ENCODE measurements at places on chromosomes 1 and 21.

GRCh38 chr1:36764798-36765197 lies 269.5 kb downstream of the GRIK3 start:
- DNase-seq, result no peak

GRCh38 chr21:45443595-45444181 lies 38.7 kb downstream of the COL18A1 start:
- DNase-seq, result no peak

DNA sequence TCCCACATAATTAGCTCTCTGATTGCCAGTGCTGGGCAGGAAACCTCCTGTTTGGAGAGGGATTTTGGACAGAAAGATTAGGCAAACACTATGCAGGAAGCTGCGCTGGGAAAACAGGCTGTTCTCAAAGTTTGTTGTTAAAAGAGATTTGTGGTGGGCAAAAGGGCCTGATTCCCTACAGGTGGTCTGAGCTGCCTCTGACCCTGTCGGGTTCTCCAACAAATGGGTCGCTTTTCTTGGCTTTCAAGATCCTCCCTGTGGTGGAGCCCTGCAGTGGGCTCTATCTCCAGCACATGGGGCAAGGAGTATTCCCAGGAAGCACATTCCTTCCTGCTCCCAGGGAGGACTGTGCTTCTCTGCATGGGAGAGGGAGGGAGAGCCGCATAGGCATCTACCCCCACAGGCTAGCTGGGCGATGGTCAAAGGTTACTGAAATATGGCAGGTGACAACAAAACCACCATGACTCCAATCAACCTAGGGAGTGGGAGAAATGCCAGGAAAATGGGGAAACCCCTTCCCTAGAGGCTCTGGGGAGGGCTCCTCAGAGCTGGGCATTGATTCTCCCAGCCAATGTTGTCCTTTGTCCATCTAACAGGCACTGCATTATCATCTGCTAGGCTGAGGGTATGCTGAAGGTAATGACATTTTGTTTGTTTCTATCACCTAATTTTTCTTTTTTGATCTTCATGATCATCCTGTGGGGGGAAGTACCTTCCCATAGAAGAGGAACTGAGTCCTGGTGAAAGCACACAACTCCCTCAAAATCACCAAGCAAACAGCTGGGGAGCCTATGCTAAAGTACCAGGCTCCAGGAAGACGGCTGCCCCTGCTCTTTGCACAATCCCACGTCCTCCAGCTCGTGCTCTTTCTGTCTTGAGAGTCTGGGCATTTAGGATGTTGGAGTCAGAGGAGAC lies 85.3 kb downstream of the PLXNA2 start:
- no peak for DNase-seq

DNA sequence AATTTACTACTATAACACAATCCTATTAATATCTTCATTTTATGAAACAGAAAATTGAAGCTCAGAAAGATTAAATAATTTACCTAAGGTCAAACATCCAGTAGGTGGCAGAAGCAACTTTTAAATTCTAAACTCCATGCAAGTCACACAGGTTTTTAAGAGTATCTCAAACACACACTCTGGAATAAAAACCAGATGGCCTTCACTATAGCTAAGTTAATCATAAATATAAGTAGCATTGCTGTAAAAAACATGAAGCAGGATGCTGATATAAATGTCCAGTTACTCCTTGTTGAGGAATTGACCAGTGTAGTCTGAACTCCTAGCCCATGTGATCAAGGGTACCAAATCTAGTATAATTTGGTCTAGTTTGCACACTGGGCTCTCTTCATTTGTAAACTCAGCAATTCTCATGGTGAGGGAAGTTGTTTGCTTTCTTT lies 9.4 kb upstream of the FMO3 start:
- peak; percentile 14 for DNase-seq

- DNase-seq, result peak; percentile 13
These were observed 47.0 kb downstream of the EXO1 start for GRCh38 chr1:241895013-241895412.

DNA sequence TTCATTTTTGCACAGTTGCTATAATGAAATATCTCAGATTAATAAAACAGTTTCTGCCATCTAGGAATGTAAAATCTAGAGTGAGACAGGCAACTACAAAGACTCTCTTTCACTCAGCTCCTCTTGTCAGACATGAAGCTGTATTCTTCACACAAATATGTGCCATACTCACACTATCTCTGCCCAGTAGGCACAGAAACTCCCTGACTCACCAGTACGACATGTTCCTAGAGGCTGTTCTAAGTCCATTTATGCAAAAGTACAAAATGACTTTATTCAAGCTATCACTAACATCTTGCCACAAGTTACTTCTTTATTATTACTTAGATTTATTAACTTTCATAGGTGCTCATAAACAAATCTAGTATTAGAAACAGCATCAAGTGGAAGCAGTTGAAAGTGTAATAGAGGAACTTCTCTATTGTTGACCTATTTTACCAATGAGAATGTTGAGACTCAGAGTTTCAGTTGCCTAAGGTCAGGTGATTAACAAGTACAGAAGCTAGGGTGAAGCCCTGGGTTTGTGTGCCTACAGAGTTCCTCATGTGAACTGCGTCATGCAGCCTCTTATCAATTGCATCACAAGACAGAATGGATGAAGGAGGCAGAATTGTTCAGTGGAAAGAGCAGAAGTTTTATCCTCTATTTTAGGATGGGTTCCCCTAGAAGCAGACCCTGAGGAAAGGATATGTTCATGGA lies 98.9 kb downstream of the RGS2 start:
- no peak for DNase-seq

DNA sequence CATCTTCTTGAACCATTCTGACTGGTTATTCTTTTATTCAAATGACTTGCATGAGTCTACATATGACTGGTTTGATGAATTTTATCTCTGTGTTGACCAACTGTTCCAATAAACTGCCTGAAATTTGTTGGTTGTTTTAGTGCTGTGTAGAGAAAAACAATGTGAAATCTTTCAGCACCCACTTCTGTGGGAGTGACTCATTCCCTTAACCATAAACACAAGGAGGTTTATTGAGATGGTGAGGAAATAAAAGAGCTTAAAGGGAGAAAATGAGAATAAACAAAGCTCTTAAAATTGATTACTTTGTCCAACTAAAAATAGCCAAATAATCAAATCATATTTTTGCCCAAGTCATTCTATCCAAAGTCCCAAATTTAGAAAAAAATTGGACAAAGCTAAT lies 341.1 kb downstream of the TGFB2 start:
- no peak for DNase-seq

DNA sequence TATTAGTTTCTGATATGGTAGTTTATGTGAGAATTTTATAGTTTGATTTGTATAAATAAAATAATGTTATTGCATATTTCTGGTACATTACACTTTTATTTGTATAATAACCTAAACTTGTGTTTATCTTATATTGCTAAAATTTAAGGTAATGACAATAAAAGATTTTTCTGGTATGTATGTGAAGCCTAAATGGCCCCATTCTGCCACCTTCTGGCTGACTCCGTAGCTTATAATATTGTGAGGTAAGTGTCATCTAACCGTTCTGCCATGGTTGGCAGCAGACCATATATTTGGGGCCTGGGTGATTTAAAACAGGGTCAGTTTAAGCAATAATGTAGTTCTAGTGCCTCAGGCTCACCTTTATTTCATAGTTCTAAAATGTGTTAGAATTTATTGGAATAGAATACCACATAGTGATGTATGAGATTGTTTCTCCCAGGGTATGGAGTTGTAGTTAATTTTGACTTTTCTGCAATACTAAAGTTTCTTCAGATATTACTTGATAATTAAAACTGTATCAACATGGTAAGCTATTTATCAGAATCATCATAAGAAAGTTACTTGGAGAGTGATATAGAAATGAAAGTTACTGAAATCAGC lies 21.2 kb upstream of the PRKACB start:
- peak; percentile 81 for DNase-seq

Measured in common myeloid progenitor, CD34-positive (primary cell).